ENCODE measurements at places on chromosomes 5 and 9. TPM values are rescaled to one million over a fixed set of nuclear protein-coding genes. Genes with fewer than 3 reads are reported as not detected.

LCP2 gene
- total RNA-seq, result 12.1 TPM

ZFP2 gene
- total RNA-seq, result 8.4 TPM

SHOC1 gene
- not detected for total RNA-seq

DNA sequence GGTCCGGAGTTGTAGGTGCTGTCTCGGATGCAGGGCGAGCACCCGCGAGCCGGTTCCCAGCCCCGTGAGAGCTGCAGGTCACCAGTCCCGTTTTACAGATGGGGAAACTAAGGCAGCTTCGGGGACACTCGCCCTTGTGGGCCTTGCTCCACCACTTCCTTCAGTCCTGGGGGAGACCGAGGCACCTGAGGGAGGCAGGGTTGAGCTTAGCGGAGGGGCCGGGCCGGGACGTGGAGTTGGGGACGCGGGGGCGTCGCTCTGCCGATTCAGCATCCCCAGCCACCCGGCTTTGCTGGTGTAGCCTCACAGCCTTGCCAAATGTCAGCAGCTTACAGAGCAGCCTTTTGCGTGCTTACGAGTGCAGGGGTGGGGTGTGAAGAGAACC, 530 bp downstream of the BBLN start:
- peak overlapping the region; percentile 92 for H3K4me3 ChIP-seq
- no peaks in the 10 kb centered on the region for H3K4me1 ChIP-seq
- no peaks in the 10 kb centered on the region for H3K36me3 ChIP-seq
- peak overlapping the region; percentile 74 for H3K27ac ChIP-seq
- DNase-seq, result no peak

- no peak overlapping the region for H3K4me3 ChIP-seq
- H3K27me3 ChIP-seq, result no peaks in the 10 kb centered on the region
- H3K27ac ChIP-seq, result no peak overlapping the region
- no peaks in the 10 kb centered on the region for H3K36me3 ChIP-seq
- no peak for DNase-seq
Observed at GRCh38 chr9:82109626-82110025, 121.1 kb downstream of the SPATA31D1 start.

DNA sequence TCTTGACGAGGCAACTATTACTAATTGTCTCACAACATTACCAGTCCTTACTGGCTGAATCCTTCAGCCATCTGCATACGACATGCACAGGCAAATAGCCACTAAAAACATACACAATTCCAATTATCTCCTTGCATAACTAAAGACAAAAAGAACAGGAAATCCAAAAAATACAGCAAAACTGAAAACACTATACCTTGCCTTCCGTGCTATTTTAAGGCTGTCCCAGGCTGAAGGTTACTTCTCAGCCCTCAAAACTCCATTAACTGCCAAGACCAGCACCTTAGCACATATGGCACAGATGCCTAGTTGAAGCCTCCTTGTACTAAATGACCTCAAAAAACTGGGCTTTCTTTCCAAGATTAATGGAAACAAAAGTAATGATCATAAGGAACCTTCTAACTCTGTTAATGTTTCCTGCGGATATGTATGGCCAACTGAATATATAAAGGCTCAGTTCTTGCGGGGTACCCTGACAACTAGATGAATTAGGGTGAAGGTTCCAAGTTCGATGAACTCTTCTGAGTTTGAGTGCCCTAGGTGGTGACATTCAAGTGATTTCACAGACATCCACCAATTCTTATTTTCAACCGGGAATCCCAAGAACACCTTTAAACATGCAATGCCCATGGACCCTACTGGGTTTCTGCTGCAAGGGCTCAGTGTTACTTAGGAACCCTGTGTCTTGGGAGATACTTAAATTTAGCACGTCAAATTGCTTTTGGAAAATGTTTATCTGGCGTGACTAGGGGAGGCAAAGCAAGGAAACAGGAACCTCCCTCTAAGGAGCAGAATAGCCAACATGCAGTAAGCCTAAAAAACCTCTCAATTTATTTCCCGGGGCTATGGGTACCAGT, 455.3 kb downstream of the RAB3C start:
- no peaks in the 10 kb centered on the region for H3K4me1 ChIP-seq
- DNase-seq, result no peak
- no peaks in the 10 kb centered on the region for H3K36me3 ChIP-seq
- peak overlapping the region; percentile 53 for H3K27ac ChIP-seq
- H3K27me3 ChIP-seq, result no peaks in the 10 kb centered on the region
- H3K4me3 ChIP-seq, result peak overlapping the region; percentile 51

DNA sequence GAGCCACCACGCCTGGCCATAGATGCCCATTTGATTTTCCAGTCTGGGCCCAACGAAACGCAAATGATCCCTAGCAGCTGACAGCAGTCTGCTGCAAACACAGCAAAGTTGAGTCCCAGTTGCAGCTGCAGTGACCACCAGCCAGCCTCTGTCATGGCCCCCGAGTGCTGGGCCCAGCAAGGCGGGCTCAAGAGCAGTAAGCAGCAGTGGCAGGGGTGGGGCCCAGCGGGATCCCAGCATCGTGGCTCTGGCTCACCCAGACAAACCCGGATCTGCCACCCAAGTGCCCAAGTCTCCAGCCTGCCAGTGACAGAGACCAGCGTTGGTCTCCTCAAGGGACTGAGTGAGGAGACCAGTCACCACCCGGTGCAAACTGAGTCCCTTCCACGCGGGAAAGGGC, 6.9 kb upstream of the LTC4S start:
- DNase-seq, result no peak
- H3K27me3 ChIP-seq, result no peaks in the 10 kb centered on the region
- no peaks in the 10 kb centered on the region for H3K4me1 ChIP-seq
- no peak overlapping the region for H3K4me3 ChIP-seq
- H3K27ac ChIP-seq, result no peak overlapping the region

DNA sequence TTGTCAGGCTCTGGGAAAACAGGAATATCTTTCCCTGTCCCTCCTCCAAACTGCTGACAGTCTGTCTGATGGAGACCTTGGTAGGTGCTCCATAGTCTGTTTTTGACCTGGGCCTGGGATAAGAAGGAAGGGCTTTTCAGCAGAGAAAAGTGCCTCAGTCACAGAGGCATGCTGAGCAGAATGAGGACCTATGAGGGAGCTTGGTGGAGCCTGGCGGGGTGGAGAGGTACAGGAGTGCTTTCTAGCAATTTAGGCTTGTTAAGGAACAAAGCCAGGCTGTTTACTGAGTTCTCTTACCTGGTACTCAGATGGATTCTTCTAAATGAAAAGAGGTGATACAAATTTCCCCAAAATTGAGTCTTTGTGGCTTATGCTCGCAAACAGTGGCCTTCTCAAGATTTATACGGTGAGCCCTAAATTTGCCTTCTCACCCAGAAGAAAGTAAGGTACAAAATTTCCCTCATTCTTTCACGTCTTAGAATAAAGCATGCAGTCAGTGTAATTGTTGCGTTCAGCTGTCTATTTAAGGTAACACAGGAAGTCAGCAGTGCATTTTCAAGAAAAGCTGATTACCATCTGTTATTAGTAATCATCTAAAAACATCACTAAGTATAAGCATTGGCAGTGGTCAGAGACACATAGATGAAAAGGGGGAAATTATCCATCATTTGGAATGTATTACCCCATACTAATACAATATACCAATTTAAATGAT, 28.6 kb upstream of the IL13 start:
- DNase-seq, result no peak
- H3K27ac ChIP-seq, result no peak overlapping the region
- no peaks in the 10 kb centered on the region for H3K36me3 ChIP-seq

GRCh38 chr9:14212697-14213420, 101.1 kb downstream of the NFIB start:
- no peaks in the 10 kb centered on the region for H3K36me3 ChIP-seq
- H3K4me1 ChIP-seq, result peaks cover 4% of the 10 kb centered on the region
- no peak overlapping the region for H3K27ac ChIP-seq
- no peak overlapping the region for H3K4me3 ChIP-seq
- H3K27me3 ChIP-seq, result no peaks in the 10 kb centered on the region

DNA sequence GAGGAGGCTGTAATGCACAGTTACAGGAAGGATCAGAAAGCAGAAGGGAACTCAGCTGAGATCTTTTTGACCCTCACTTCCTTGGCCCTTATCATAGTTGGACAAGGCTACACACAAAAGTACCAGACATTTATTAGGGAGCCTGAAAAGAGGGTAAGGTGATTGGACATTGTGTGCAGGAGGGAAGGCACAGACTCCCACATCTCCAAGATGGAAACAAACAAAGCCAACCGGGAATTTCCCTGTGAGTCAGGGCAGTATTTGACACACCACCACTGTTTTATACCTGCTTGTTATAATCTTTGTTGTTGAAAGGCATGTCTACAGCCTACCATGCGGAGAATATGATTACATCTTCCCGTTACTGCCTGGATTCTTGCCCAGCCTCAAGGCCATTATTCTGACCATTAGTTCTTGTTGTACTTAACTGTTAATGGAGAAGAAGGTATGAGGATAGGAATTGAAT, 3.0 kb upstream of the CCNG1 start:
- H3K36me3 ChIP-seq, result no peaks in the 10 kb centered on the region
- no peaks in the 10 kb centered on the region for H3K27me3 ChIP-seq

GRCh38 chr9:91240596-91241165, 121.0 kb downstream of the AUH start:
- no peak overlapping the region for H3K27ac ChIP-seq
- H3K36me3 ChIP-seq, result no peaks in the 10 kb centered on the region
- H3K4me1 ChIP-seq, result no peaks in the 10 kb centered on the region
- no peak overlapping the region for H3K4me3 ChIP-seq

GRCh38 chr9:34171753-34172535, 6.9 kb upstream of the UBAP1 start:
- no peaks in the 10 kb centered on the region for H3K4me1 ChIP-seq
- H3K27me3 ChIP-seq, result no peaks in the 10 kb centered on the region
- no peak overlapping the region for H3K4me3 ChIP-seq
- H3K36me3 ChIP-seq, result no peaks in the 10 kb centered on the region
- H3K27ac ChIP-seq, result no peak overlapping the region

GRCh38 chr5:43422143-43422542, 10.0 kb upstream of the CCL28 start:
- no peaks in the 10 kb centered on the region for H3K27me3 ChIP-seq
- DNase-seq, result no peak

DNA sequence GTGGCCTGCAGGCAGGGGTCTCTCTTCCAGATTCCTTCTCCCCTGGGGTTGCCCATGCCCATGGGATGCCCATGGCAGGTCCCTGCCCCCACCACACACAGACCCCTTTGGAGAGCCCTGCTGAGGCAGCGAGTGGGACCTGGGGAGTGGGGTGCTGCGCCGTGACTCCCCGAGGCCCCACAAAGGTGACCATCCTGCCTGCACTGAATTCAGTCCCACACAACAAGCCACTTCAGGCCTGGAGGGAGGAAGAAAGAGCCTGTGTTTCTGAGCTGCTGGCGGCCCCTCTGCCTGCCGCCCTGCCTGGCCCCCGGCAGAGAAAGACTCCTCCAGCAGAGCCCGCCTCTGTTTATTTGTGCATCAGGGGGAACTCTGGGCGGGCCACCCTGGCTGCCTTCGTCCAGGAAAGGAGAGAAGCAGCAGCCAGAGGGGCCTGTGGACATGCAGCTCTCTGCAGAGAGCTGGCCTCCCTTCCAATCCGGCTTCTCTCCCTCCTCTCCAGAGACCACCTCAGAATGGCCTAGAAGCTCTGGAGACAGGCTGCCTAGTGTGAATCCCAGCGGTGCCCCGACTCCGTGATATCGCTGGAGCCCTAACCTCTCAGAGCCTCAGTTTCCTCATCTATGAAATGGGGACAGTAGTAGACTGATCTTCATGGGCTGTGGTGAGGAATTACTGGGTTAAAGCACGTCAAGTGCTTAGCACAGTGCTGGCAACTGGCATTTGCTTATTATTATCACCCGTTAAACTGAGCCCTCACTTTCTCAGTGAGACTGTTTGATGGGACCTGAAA, 72.9 kb downstream of the COL27A1 start:
- DNase-seq, result no peak
- no peak overlapping the region for H3K27ac ChIP-seq
- H3K4me3 ChIP-seq, result no peak overlapping the region
- H3K27me3 ChIP-seq, result no peaks in the 10 kb centered on the region
- H3K36me3 ChIP-seq, result no peaks in the 10 kb centered on the region

- H3K4me1 ChIP-seq, result no peaks in the 10 kb centered on the region
- H3K36me3 ChIP-seq, result no peaks in the 10 kb centered on the region
- H3K27ac ChIP-seq, result no peak overlapping the region
- no peak for DNase-seq
- H3K27me3 ChIP-seq, result no peaks in the 10 kb centered on the region
Observed at GRCh38 chr5:141708016-141708415, 26.0 kb upstream of the ARAP3 start.

DNA sequence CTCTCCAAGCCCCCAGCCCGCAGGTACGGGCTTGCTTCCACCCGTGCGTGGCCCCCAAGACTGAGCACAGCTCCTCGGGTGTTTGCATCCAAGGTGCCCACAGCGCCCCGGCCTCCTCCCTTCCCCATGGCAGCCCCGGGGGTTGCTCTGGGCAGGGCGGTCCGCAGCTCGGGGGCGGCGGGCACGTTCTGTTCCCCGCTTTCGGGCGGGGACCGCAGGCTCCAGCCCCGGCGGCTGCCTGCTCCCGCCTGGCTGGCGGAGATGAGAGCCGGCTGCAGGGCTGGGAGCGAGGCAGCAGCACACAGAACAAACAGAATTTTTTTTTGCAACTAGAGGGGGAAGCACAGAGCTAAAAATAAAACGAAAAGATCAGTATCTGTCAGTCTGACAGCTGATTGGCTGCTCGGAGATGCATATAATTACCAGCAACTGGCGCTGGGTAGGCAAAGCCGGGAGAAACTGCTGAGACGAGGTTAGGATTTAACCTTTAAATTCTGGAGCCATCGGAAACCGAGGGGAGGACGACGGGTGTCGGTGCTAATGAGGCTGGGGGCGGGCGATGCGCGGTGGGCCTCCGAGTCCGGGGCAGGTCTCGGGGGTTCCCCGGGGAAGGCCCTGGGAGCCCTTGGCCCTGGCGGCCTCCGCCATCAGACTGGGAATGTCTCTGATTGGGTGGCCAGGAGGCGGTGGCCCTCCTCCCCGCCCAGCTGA, 142.7 kb upstream of the IER5L start:
- H3K36me3 ChIP-seq, result no peaks in the 10 kb centered on the region
- H3K4me3 ChIP-seq, result peak overlapping the region; percentile 35
- DNase-seq, result peak; percentile 73
- H3K27me3 ChIP-seq, result no peaks in the 10 kb centered on the region
